Activated naive CD8-positive, alpha-beta T cell treated with anti-CD3 and anti-CD28 coated beads, Interleukin-2, amount 10 ng/mL, durations not matched to agents 7 days and 5 days (primary cell): ENCODE measurements at places on chromosomes 11 and 22. TPM values are rescaled to one million over a fixed set of nuclear protein-coding genes. Genes with fewer than 3 reads are reported as not detected.

- no peak for DNase-seq
Measured at GRCh38 chr11:97607291-97608000, 1217.6 kb downstream of the JRKL start.

GRCh38 chr11:69841170-69841858, 22.1 kb upstream of the FGF3 start:
- DNase-seq, result no peak

DNA sequence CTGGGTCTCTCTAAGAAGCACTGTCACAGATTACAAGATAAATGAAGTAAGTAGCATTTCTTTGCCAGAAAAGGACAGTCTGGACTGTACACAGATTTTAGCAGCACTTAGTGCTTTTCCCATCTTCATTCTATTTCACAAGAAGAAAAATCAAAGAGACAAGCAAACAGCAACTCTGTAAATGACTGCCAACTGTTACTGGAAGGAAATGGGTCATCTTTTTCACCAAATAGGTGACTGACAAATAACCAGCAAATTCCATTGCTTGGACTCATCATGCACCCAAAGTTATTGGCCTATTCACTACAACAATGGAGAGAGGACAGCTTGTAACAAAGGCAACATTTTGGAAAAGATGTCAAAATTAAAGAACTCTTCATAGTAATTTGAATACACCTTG, 28.9 kb upstream of the CARD18 start:
- DNase-seq, result no peak

TNNI2 gene
- total RNA-seq, result not detected

DNA sequence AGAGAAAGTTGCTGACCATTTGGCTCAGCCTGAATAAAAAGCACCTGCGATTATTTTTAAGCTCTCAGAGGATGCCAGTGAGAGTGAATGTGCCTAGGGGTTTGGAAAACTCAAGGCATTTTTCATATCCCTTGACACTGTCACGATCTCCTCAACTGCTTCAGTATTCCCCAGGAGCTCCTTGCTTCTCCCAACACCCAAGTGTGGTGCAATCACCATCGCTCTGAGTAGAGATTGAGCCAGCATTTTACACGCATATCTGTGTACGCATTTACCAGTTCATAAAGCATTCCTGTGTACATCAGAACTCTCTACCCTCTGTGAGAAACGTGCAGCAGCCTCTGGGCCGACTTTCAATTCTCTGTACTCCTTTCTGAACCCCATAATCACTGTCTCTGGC, 1.3 kb downstream of the SRRD start:
- no peak for DNase-seq

DNA sequence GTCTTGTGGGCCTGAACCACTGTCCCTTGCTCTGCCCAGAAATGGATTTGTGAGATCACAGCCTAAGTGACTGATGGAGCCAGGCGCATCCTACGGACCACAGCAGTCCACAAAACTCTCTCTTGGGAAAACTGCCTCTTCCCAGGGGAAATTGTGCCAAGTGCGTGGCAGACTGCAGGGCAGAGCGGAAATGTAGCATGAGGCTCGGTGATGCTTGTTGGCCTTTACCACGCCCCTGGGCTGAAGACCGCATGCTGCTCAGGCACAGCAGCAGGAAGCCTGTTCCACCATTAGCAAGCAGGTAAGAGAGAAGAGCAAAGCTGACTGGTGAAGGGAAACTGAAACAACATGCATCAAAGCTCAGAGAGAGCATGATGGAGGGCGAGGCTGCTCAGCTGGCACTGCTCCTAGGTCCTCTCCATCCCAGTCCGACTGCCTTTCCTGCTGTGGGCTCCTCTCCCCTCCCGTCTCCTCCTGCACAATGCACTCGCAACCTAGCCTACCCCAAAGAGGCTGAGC, 26.5 kb upstream of the SCARF2 start:
- DNase-seq, result peak; percentile 68

GRCh38 chr11:59212744-59213631, at the start of gene MPEG1:
TSS of gene MPEG1 (minus strand) at chr11:59212927. CDS start at chr11:59212865, 62 bp downstream.
- no peak for DNase-seq

DNA sequence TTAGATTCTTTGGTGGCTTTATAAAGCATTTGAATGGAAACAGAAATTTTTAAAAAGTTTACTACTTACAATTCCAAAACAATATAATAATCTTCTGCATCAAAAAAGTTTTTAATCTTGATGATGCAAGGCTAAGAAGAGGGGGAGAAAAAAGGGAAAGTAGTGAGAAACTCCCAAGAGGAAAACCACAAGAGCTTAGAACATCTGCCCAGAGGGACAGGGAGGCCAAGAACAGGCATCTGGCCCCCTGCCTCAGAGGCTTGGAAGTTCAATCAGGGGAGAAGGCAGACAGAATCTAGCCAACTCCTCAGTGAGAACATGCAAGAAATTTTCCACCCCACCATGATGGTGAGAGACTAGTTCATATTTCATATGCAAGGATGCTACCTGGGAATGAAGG, 23.8 kb upstream of the TTC28 start:
- DNase-seq, result no peak

KLHL35 gene
- 0.55 TPM for total RNA-seq

- no peak for DNase-seq
Measured at GRCh38 chr11:12842933-12843636, 166.0 kb upstream of the RASSF10 start.

TMEM123 gene
- total RNA-seq, result 493 TPM

BIK gene
- 0.64 TPM for total RNA-seq

TTLL12 gene
- 30.4 TPM for total RNA-seq

OR9Q2 gene
- not detected for total RNA-seq

- no peak for DNase-seq
Measured at GRCh38 chr11:130037881-130038585, 31.7 kb upstream of the APLP2 start.

- DNase-seq, result no peak
Measured at GRCh38 chr22:17229991-17230630, 10.9 kb upstream of the ADA2 start.

DNA sequence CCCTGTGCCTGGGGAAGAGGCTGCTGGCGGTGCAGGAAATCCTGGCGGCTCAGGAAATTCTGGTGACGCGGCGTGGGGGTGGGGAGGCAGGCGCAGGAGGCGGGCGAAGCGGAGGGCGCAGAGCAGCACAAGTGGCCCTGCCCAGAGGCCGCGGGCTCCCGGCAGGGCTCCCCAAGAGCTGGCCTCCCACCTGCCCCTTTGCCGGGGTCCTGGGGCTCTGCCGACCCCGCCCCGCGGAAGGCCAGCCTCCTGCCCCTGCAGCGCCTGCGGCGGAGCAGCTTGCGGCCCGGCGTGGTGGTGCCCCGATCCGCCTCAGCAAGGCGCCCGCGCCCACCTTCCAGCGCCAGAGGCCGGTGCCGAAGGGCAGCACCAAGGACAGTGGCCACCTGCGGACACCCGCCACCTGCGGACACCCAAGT, 100.2 kb upstream of the OR4C13 start:
- DNase-seq, result no peak

GRCh38 chr22:30890686-30891442, 77.7 kb downstream of the MORC2 start:
- DNase-seq, result peak; percentile 44

GRCh38 chr22:46288846-46289243, 7.8 kb upstream of the GTSE1 start:
- no peak for DNase-seq

DDI1 gene
- not detected for total RNA-seq

GRCh38 chr11:7564803-7565202, 51.0 kb downstream of the PPFIBP2 start:
- DNase-seq, result no peak

DDX6 gene
- 212 TPM for total RNA-seq

GRCh38 chr22:44723801-44724200, 21.8 kb downstream of the PRR5 start:
- DNase-seq, result no peak

- no peak for DNase-seq
Measured at GRCh38 chr22:17732251-17732854, 41.9 kb downstream of the BID start.

GRCh38 chr11:44310463-44311272, 729 bp upstream of the ALX4 start:
- no peak for DNase-seq

DNA sequence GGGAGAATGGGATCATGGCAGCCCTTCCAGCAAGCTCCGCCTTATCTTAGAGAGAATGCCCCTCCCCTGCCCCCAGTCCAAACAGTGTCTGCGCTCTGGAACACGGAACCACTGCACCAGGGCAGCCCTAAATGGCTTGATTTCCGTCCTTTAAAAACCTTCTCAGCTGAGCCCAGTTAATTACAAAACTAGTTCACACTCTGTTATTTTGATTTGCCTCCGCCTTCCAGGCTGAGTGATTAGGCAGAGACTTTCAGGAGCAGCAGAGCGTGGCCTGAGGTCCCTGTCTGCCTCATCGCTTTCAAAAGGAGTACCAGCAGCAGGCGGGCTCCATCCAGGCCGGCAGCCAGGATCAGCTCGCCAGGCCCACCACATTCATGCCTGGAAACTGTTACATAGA, 313.0 kb downstream of the BRD1 start:
- DNase-seq, result no peak

GRCh38 chr11:11422411-11423128, 69.5 kb upstream of the CSNK2A3 start:
- no peak for DNase-seq

- DNase-seq, result peak; percentile 25
Measured at GRCh38 chr11:1084561-1085439, 10.1 kb downstream of the MUC2 start.

MRGPRX4 gene
- total RNA-seq, result not detected

DNA sequence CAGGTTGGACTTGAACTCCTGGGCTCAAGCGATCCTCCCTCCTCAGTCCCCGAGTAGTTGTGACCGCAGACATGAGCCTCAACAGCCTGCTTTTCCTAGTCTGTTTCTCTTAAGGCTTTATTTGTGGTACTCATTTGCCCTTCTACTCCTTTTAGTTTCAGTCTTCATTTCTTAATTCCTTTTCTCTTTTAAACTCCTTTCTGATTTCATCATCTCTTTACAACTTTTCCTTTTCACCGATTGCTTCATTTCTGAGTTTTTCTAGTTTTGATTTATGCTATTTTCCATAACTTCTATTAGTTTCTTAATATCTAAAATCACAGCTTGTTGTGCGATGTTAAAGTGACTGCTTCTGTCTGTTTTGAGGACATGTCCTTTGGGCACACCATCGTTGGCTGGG, 17.3 kb upstream of the MRGPRF start:
- no peak for DNase-seq

OR5P2 gene
- not detected for total RNA-seq

GRCh38 chr11:72217841-72218240, 1.2 kb downstream of the FOLR2 start:
- DNase-seq, result no peak

DNA sequence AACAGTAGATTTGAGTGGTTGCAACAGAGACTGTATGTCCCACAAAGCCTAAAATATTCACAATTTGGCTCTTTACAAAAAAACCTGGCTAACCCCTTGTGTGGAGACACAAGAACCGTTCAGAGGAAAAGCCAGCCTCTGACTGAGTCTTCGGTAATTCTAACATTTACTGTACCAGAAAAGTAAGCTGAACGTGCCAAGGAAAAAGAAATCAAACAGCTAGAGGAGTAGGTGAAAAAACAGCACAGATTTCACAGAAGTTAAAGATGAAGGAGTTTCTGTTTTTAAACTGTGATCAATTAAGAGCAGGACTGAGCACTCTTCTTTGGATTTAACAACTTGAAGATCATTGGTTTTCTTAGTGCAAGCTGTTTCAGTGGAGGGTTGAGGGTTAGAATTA, 424.7 kb upstream of the KIRREL3 start:
- DNase-seq, result no peak

OR6X1 gene
- not detected for total RNA-seq

DNA sequence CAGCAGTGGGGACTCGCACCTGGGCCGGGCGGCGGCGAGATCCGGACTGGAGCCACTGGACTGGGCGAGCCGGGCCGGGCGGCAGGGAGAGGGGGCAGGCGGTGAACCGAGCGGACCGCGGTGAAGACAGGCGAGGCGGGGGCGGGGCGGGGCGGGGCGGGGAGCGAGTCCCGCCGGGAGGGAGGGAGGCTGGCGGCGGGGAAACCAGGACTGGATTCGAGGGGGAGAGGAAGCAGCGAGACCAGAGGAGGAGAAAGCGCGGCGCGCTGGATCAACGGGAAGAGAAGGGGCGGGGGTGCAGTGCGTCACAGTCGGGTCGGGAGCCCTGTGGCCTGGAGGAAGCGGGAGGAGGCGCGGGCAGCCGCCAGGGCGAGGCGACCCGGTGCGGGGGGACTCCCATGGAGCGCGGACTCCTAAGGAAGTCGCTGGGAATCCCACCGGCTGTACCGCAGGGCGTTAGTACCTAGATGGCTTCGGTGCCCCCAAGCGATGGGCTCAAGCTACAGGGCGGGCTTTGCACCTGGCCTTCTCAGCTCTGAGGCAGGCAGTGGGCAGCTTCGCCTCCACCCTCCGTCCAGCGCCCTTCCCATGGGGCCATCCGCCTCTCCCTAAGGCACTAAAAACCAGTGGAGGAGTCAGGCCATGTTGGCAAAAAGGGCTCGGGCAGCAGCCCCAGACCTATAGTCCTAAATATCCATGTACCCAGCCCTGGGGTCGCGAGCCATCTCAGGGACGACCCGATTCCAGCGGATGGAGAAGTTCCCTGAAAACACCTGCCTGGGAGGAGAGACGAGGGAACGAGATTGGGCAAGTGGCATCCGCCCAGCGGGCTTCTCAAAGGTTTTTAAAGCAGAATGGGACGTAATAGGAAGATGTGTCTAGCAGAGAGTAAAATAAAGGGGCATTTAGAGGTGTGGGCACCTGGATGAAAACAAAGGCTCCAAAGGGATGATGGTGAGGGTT, at the start of gene TMEM121B:
TMEM121B (minus strand) TSS at position 128 of the 963 bp plus-strand sequence. CDS start 233 bp downstream, outside the sequence.
- DNase-seq, result no peak

DNA sequence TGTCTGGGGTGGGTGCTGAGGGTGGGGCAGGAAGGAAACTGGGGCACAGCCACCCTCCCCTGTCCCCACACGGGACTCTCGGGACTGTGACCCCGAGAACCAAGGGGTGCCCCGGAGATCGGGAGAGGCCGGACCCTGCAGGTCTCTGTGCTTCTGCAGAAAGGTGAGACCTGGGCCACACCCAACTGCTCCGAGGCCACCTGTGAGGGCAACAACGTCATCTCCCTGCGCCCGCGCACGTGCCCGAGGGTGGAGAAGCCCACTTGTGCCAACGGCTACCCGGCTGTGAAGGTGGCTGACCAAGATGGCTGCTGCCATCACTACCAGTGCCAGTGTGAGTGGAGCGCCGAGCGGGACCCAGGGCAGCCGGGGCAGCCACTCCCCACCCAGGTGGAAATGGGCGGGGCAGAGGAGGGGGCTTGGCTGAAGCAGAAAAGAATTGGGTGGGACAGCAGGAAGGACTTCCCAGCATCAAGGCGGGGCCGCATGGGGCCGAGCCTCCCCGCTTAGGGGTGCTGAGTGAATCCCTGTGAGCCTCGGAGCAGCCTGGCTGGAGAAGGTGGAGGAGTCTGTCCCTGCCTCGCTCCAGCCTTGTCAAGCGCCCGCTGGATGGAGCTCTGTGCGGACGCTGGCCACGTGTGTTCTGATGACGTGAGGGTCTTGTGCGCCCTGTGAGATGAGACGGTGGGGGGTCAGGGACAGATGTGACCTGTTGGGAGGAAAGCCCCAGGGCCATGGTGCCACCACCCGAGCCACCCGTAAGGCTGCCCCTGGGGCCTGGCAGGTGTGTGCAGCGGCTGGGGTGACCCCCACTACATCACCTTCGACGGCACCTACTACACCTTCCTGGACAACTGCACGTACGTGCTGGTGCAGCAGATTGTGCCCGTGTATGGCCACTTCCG, 29.3 kb upstream of the MUC5B start:
- DNase-seq, result peak; percentile 18

- DNase-seq, result no peak
Measured at GRCh38 chr11:112394304-112394703, 133.6 kb upstream of the PLET1 start.

CBLIF gene
- not detected for total RNA-seq
